ENCODE measurements at places on chromosomes 4 and X.

DNA sequence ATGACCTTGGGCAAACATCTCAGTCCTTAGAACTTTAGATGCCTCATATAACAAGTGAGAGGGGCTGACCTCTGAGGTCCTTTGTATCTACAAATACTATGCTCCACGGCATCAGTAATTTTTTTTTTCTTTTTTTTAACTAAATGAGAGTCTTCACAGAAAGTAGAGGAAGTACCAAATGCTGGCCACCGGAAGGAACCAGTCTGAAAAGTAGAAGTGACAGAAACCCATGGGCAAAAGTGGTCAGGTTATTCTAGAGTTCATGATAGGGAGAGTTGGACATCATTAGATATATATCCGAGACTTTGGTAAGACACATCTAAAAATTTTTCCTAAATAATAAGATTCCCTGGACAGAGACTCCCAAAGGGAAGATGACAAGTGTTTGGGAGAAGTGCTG is 53.7 kb downstream of the COQ2 start:
- DNase-seq: no peak

DNA sequence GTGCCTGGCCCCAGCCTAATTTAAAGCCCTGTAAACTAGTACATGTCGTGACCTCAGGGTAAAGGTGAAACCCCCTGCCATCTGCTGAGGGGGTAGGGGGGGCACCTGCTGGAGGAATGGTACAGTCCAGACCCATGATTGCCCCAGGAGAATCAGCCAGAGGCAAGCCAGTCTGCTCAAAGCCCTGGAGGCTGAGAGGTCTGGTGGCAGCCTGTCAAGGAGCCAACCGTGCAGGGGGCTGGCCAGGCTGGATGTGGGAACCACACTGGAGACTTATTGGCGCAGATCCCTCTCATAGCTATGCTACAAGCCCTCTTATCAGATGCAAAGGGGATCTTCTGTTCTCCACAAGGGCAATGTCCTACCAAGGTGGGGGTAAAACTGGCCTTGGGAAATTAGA is 31.4 kb upstream of the PJA1 start:
- DNase-seq: no peak

DNA sequence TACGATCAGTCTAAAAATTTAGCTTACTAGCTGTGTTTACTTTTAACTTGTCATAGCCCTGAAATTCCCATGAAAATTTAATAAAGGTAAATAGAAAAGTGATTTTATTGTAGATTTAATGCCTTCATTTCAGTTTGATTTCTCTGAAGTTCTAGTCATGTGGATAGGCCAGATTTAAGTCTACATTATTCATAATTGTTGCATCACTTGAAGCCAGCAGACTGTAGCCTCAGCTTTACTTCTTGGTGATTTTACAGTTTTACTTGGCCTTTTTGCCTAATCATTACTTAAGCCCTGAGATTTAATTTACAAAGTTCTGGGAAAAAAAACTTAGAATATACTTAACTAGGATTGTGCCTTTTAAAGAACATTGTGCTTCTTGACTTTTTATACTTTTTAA is 73.5 kb upstream of the FHDC1 start:
- DNase-seq: no peak

DNA sequence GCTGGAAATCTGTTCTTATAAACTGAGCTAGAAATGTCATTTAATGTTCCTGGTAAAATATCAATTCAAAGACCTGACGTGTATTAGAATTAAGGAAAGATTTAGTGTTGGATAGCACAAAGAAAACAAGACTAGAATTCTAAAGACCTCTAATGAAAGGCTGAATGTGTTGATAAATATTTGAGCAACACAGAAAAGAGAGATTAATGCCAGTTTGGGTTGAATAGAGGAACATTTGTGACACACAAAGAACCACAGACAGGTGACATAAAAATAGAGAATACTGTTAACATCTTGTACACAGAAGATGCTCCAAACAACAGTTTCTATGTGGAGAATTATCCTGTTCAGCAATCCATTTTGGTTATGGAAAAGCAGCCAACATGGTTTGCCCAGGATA is 222.1 kb upstream of the GALNT7 start:
- DNase-seq: no peak

DNA sequence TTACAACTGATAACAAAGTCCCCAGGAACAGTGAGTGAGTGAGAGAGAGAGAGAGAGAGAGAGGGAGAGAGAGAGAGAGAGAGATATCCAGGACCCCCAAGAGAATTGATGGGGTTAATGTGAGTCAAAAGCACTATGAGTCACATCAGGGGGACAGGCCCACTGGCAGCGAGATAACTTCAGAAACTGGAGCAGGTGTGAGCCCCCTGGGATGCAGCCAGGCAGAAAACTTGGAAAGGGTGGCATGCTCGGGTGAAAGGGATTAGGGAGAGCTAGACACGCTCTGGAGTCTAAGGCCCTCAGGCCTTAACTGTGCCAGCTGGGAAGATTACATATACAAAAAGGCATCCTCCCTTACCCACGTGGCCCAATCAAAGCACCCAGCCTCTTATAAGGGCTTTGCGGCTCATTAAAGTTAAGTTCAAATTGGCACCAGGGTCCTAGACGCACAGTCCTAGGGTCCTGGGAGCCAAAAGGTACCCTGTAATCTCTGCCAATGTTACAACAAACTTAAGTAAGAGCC is 841 bp downstream of the ACOT9 start:
- no peak for DNase-seq

DNA sequence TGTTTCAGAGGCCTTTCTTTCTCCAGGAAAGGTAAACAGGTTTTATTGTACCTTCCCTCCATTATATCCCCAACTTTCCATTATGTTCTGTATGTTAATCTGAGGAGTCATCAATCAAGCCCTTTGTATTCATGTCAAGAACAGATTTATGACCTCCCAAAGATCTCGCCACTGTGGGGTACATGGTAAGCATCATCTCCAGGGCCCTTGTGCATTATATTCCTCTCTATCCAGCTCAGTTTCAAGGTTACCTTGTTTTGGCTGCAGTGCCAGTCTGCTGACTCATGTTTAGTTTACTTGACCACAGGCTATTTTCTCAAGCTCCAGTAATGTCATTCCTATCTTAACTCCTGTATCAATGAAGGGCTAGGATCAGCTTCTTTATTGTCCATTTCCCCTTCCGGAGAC is 125.1 kb upstream of the FRMPD4 start:
- no peak for DNase-seq

DNA sequence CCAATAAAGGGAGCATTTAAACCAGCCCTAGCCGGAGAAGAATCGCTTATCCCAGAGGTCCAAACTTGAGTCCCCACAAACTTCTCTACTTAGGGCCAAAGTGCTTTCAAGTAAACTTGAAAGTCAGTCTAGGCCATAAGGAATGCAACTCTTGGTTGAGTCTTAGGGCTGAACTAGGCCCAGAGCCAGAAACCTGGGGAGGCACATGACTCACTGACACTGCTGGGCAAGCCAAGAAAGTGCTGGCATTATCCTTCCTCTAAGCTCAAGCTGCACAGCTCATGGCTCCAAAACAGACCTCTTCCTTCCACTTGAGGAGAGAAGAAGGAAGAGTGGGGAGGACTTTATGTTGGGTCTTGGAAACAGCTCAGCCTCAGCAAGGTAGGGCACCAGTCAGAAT is 1257.3 kb upstream of the DIAPH2 start:
- no peak for DNase-seq

- no peak for DNase-seq
These were observed 231.7 kb upstream of the TAPT1 start for GRCh38 chr4:16457944-16458343.

- no peak for DNase-seq
These were observed 1.4 kb downstream of the ADGRL3 start for GRCh38 chr4:61201561-61201960.

DNA sequence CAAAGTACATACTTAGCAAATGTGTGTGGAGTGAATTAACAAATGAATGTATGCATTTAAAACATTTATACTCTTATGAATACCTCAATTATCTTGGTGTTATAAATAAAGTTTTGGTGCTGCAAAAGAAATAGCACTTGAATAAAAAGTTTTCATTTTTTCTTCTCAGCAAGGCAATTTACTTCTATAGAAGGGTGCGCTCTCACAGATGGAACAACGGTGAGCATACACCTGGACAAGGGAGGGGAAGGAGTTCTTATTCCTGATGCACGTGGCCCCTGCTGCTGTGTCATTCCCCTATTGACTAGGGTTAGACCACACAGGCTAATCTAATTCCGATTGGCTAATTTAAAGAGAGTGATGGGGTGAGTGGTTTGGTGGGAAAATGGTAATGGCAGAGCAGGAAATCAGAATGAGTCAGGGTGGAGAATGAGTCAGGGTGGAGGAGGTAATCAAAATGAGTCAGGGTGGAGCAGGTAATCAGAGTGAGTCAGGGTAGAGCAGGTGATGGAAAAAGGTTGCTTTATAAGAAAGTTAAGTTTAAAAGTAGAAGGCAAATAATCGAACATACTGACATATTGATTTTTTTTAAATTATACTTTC is 28.2 kb upstream of the PGK1 start:
- no peak for DNase-seq

DNA sequence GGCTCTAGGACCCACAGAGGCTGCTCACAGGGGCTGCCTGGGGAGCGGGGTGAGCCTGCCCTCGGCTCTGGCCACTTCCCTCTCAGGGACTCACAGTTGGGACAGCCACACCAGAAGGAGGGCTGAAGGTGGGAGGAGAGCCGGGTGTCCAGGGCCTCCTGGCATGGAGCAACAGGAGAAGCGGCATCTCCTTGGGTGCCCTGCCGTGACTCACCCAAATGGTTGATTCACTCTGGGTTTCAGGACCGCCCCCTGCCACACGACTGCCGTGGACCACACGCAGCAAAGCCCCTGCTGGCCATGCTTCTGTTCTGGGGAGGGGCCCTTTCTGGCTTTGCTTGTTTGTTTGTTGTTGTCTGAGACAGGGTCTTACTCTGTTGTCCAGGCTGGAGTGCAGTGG is 86.0 kb upstream of the AFAP1 start:
- DNase-seq: no peak

DNA sequence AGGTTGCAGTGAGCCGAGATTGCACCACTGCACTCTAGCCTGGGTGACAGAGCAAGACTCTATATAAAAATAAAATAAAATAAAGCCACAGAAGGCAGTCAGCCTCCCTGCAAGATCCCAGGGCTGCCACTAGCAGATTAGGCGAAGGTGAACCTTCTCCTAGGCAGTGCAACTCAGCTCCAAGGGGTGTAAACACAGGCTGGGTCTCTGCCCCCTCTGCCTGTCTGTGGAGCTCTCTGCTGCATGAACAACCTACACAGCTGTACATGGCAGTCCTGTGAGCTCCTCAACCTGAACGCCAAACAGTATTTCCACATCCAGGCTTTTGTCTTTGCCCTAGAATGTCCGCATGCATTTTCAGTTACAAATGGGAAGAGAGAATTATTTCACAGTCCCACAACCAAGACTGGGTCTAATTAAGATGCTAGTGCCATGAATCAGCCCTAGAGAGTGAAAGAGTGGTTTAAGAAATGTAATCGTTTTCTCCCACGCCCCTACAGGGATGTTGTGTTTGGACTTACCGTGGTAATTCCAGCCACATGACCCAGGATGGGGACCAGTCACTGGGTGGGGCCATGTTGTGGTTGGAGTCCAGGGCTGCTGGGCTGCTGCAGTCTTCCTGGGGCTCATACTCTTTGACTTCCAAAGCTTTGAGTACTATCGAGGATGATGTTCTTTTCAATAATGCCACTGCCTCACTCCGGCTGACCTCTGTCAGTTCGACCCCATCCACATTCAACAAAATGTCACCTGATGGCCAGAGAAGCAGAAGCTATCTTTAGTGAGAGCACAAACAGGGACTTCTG is 99.0 kb downstream of the FIP1L1 start:
- DNase-seq: no peak

GRCh38 chr4:173024203-173024602 is 144.4 kb upstream of the GALNT7 start:
- no peak for DNase-seq

- DNase-seq: no peak
These were observed 44.3 kb downstream of the CD40LG start for GRCh38 chrX:136692271-136692670.

DNA sequence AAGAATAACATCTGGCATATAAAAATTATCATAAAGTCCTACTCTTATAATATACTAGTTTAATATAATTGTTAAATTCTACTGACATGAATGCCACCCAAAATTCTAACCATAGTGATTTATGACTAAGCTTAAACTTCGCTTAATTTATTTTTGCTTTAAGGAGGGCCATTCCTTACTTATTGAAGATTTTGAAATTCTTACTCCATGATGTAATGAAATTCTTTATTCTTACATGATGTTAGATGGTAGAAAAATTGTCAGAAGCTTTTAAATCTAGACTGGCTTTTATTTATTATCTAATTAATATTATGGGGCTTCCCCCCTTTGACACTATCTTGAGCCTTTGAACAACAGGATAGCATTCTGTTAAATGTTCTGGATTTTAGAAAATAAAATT is 19.5 kb upstream of the SUPT20HL2 start:
- DNase-seq: no peak
